ENCODE measurements at places on chromosomes 2 and 18.

- no peak for DNase-seq
Observed at GRCh38 chr18:73896685-73897084, 250.9 kb downstream of the FBXO15 start.

- DNase-seq, result no peak
Observed at GRCh38 chr2:106965611-106966010, 79.6 kb upstream of the ST6GAL2 start.

GRCh38 chr2:121663434-121663833 is 14.2 kb upstream of the CLASP1 start:
- no peak for DNase-seq

- no peak for DNase-seq
Observed at GRCh38 chr2:98731894-98732349, 990 bp upstream of the MGAT4A start.

- DNase-seq, result no peak
Observed at GRCh38 chr2:224959556-224959955, 82.7 kb downstream of the DOCK10 start.

DNA sequence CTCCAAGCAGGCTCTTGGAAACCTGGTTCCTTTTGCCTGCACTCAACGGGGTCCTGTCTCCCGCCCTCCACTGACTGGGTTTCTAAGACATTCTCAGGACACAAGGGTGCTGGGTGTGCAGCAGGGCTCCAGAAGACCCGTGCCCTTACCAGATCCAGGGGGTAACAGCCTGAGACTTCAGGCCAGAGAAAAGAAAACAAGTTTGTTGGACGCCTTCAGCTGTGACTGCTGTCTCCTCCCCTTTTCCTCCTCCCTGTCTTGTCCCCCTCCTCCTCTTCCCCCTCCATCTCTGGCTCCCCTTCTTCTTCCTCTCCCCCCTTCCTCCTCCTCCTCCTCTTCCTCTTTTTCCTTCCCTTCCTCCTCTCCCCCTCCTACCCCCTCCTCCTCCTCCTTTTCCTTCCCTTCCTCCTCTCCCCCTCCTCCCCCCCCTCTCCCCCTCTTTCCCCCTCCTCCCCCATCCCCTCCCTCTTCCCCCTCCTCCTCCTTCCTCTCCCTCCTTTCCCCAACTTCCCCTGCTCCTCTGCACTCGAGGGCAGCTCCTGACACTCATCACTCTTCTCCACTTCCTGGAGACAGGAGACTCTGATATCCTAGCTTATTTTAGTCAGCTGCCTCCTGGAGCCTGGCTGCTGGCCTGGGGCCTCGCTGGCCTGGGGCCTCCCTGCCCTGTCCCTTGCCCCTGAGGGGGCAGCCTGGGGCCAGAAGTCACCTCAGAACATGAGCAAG is 12.4 kb downstream of the ADRA2B start:
- DNase-seq, result no peak

- no peak for DNase-seq
Observed at GRCh38 chr2:219748671-219749570, 121.5 kb downstream of the SLC4A3 start.

DNA sequence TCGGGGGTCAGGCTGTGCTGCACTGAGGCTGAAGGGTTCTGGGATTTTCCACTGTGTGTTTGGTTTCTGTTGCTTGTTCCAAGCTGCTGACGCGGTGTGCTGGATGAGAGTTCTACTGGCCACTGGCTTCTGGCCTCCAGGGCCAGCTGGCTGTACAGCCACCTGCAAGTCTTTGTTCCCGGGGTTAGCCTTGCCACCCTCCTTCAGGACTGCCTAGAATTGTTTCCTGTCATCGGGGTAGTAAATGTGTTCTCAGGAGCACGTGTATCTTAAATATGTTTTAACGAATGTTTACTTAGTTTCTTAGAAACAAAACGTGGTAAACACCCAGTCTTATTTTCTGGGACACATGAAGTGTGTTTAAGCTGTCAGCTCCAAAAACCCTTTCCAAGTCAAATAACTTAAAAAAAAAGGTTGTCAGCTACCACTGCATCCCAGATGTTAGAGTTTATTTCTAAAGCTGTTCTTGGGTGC is 231.2 kb downstream of the AGAP1 start:
- no peak for DNase-seq

DNA sequence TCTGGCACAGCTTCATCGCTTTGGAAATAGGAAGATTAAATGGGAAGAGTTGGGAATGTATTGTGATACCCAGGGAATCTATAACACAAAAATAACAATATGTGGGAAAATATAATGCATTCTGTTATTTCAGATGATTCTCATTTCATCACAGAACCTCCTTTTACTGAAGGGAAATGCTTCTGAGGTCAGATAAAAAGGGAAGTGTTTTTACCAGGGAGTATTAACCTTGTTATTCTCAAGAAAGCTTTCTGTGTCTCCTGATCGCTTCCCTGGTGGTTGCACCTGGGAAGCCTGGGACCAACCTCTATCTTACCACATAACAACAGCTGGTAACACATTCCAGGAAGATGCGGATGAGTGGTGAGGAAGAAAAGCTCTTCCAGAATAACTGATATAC is 47.2 kb downstream of the SCG2 start:
- DNase-seq, result no peak

GRCh38 chr2:128644156-128644555 is 325.5 kb upstream of the HS6ST1 start:
- no peak for DNase-seq

- DNase-seq, result peak; percentile 28
Observed at GRCh38 chr18:76098674-76099411, 396.2 kb downstream of the ZNF516 start.

GRCh38 chr2:230872968-230873660 is 8.4 kb downstream of the ITM2C start:
- DNase-seq, result no peak

- no peak for DNase-seq
Observed at GRCh38 chr2:232174662-232175061, 203.9 kb upstream of the ALPP start.

DNA sequence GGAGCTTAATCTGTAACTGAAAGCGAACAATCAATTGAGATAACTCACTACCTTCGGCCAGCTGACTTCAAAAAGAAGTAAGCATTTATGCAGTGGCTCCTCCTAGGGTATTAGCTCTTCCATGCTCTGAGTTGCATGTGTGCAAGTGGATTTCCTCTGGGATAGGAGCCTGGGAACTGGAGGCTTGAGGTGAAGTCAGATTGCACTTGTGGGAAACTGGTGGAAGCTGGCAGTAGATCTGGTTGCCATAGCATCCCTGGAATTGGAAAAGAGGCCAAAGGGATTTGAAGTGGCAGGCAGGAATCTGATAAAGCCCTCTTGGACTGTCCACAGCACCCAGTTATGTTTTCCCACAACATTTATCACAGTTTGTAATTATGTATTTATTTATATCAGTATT is 50.6 kb upstream of the FMNL2 start:
- DNase-seq, result no peak

- no peak for DNase-seq
Observed at GRCh38 chr2:231353469-231353868, 42.0 kb upstream of the B3GNT7 start.

DNA sequence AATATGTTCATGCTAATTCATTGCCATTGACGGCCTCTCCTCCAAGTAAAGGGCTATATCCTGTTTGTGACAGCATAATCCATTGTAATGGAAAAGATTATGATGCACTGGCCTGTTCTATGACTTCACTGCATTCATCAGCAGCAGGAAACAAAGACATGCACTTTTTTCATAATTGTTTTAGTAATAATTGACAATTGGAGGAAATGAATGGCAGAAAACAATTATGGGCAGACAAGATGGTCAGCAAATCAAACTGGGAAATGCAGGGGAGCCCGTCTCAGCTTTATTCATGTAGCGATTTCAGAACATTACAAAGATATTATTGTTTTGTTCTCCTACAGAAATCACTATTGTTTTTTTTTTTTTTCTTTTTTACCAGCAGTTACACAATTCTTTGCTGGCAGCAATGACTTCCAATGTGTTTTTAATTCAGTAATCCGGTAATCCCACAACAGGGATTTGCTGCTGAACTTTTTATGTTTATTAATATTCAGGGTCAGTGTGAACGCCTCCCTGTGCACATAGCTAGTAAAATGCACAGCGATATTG is 33.8 kb upstream of the RASGRP3 start:
- DNase-seq, result no peak

DNA sequence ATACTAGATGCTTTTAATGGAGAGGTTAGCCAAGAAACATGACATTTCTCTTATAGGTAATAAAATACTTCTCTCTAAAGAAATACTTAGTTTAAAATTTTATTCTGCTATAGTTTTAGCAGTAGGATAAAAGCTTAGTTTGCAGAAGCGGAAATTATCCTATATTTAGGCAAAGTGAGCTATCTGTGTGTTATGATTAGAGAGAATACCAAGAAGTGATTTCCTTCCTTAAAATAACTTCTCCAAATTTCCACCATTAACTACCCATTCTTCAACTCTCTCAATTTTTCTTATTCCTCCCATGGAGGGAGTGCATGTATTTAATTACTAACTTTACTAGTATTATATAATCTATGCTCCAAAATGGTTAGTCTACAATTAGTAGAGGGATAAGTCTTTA is 15.8 kb upstream of the IL1RL1 start:
- no peak for DNase-seq

- no peak for DNase-seq
Observed at GRCh38 chr2:118449401-118449800, 361.1 kb downstream of the INSIG2 start.

- DNase-seq, result no peak
Observed at GRCh38 chr2:127072970-127073369, 34.0 kb downstream of the BIN1 start.

- no peak for DNase-seq
Observed at GRCh38 chr18:63532471-63532870, 9.7 kb upstream of the SERPINB12 start.

DNA sequence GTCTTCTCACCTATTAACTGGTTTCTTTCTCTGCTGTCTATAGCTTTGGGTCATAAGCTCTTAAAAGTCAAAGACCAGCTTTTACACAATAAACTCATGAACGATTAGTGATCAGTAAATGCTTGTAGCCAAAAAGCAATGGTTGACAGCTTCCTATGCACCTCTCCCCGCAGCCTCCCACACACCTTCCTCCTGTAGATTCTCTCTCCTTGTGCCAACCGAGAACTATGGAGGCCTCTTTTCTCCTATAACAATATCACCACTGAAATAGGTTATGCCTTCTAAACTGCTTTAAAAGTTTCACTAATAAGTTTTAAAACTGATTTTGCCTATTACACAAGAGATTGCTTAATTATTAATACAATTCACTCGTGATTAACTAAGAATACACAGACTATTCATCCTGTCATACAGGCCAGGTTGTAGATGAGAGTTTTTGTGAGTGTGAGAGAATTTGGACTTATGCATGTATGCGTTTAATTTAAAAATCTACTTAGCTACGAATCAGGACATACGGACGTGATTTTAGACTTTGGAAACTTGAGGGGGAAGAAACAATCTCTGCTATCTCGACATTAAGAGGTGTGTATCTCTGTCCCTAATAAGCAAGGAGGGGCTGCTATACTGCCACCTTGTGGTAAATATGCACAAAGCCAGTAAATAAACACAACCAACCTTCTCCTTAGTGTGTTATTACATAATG is 229.1 kb upstream of the RBBP8 start:
- peak; percentile 6 for DNase-seq

DNA sequence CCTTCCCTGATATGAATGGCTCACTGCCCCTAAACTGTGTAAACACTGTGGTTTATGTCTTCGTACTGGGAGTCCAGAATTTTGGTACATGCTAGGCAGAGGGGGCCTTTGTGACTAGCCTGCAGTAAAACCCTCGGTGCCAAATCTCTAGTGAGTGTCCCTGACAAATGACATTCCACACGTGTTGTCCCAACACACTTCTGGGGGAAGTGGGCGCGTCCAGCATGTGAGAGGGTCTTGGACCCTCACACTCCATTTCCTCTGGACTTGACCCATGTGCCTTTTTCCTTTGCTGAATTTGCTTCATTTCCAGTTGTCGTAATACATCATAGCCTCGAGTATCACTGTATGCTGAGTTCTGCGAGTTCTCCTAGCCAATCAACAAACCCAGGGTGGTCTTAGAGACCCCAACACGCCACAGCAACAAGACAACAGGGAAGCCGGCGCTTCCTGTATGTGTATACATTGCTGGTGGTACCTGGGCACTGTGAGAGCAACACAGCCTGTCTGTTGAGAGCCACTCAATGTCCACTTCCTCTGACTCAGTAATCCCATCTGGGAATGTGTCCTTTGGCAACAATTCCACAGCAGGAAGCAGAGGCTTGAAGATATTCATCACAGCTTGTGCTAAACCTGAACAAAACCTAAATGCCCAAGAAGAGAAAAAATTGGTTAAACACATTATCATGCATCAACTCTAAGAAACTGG is 26.9 kb upstream of the SLC66A3 start:
- no peak for DNase-seq

DNA sequence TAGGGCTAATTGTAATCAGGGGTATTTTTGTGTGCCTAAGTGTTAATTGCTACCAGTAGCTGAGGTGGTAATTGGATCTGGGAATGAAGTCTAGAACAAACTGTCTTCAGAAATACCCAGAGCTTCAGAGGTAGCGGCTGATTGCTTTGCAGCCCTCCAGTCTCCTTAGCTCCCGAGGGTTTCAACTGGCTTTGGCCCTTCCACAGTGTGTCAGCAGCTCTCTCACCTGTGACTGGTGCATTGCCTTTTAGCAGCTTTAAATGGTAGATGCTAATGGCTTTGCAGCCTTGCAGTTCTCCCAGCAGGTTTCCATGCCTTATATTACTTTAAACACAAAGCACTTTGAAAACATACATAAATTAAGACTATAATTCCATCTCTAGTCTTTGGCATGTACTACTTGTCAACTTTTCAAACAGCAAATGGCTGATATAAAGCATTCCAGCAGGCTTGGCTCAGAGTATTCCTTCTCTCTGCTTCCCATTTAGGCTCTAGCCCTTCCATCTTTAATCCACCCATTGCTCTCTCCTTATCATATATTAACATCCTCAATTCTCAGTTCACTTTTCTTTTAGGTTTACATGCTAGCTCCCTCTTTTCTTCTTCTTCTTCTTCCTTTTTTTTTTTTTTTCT is 156.4 kb upstream of the GALNT13 start:
- DNase-seq, result no peak

GRCh38 chr2:207768168-207768865 is 1.4 kb downstream of the FZD5 start:
- peak; percentile 58 for DNase-seq

DNA sequence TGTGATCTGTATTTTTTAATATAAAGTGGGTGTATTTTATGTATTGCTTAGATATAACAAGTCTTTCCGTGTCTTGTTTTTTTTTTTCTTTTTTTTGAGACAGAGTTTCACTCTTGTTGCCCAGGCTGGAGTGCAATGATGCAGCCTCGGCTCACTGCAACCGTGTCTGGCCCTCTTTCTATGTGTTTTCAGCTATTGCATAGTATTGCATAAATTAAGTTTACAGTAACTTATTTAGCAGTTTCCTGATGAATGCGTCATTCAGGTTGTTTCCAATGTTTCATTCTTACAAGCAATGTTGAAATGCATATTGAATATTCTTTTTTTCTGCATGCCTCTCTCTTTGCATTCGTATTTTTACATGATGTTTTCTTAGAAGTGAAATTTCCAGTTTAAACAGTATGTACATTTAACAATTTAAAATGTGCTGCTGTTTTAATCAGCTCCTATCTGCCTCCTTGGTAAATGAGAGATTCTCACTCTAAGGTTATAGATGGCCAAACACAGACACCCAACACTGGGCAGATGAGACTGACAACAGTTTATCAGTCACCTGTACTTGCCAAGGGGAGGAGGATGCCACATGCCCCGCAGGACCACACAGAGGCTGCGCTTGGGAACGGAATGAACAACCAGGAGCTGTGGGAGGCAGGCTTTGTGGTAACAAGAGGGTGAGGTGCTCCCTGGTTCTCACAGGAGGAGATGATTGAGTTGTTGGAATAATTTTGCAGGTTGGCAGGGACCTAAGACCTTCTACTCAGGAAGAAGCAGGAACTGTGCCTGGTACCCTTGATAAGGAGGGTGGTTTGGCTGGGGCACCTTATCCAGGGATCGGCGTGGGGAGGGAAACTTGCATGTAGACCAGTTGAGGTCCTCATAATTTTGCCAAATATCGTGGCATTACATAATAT is 7.5 kb downstream of the SLC9A4 start:
- DNase-seq, result no peak
